Fibroblast of skin of abdomen (primary cell): ENCODE measurements at places on chromosomes 6 and 20.
A peak's percentile ranks its signal among the peaks of the same experiment; 100 is the strongest.

DNA sequence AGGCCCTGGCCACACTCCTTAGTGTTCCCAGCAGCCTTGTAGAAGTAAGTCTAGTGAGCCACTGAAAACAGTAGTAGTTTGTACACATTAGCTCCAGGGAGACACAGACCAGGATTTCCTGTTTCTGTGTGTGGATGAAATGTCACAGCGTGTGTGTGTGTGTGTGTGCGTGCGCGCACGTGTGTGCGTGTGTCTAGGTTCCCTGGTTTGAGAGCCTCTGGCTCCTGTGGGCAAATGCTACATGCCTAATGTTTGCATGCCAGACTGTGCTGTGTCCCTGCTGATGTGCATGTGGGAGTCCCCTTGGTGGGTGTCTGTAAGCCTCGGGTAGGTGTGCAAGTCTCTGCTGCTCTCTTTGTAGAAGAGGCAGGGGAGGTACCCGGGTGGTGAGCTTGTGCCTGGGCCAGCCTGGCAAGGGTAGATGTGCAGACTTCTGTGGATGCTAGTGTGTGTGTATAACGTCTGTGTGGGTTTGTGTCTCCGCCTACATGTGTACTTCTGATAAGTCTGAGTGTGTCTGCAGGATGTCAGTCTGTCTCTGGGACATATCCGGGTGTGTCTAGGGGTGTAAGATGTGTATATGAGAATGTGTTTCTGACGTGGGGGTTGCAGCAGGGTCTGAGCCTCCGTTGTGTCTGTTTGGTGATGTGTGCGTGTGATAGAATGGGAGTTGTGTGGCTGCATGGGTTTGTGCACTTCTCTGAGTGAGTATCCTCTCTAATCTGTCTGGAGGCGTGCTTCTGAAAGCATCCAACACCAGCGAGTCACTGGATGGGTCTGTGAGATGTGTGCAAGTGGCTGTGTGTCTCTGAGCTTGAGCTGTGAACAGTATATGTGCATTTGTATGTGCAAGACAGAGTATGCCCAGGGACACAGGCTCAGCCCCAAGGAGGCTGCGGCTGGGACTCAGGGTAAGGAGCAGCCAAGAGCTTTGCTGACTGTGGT lies 19.0 kb upstream of the TLDC2 start:
- peak; percentile 48 for DNase-seq

- peak; percentile 96 for DNase-seq
Measured at GRCh38 chr20:9220874-9221547, 152.1 kb downstream of the PLCB4 start.

GRCh38 chr20:54067606-54068174 lies 2.7 kb downstream of the BCAS1 start:
- peak; percentile 62 for DNase-seq

DNA sequence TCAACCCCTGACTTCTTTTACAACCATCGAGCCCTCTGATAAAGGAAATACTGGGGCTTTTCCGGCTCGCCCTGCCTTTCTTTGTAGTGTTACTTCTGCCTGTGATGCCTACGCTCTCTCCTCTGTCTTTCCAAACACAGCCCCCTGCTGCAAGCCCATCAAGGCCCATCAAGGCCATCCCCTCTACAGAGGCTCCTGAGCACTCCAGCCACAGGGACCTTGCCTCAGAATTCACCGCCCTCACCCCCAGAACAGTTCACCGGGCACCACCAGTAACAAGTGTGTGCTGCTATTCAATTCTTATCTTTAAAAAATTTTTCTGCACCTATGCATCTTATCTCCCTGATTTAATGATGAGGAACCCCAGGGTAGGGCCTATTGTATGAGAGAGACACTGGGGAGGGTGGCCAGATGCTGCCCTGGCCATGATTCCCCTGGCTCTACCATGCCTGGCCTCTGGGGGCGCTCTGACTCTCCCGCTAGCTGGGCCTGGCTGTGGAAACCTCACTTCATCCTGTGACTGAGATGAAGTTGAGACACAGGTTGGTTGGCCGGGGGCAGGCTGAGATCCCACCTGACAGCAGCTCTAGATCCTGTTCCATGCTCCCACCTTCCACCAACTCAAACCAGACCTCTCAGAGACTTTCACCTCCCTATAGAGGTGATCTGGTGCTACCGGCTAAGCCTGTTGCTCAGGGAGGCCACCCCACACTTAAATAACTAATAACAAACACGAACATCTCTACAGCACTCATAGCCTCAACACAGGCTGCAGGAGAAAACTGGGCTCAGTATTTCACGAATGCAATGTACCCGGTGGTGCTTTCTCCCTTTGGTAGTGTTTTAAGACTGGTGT lies 19.2 kb upstream of the GLP1R start:
- DNase-seq, result no peak

DNA sequence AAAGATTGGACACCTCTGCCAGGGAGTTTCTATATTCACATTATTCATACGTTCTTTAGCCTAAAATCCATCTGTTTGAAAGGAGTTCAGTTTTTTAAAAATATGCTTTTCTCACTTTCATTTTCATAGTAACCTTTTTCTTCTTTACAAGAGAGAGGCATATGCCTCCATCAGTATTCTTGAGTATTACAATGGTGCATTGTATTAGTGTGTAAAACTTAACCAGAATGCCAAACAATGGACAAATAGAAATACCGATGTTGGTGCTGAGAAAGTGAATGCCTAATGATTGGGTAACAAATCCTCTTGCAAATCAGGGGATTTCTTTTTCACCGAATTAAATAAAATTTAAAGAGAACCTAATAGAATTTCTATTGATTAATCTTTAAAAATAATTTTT lies 163.2 kb upstream of the LAMA2 start:
- no peak for DNase-seq

DNA sequence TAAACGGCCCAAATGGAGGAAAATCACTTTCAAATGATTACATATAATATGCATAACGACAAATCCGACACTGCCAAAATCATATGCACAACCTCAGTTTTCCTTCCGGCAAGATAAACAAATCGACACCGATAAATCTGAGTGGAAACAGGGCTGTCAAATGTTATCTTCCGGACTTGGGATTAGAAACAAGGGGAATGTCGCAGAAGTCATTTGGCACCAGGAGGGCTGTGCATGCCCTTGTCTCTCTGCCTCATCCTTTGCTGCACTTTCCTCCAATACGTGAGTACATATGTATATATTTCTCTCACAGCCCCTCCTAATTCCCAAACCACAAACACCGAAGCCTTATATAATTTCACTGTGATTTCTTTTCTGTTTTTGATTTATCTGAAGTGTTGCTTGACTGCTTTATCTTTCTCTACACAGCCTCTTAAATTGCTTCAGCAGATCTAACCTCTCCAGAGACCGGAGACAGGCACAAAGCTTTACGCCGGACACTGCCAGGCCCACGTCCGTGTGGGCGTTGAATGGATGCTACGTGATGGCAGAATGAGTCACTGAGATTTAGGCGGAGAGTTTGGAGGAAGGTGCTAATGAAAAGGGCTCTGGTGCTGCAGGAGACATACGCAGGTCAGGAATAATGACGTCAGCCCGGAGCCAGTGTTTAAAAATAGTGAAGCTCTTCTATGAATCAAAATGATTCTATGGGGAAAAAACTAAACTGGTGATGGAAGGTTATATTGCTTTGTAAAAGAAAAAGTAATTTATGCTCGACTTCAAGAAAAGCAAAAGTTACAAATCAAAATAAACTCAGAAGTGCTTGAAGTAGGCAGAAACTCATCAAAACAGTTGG lies 21.0 kb upstream of the PRELID3B start:
- peak; percentile 64 for DNase-seq

- peak; percentile 86 for DNase-seq
Measured at GRCh38 chr6:80932359-80932758, 820.1 kb downstream of the TENT5A start.

DNA sequence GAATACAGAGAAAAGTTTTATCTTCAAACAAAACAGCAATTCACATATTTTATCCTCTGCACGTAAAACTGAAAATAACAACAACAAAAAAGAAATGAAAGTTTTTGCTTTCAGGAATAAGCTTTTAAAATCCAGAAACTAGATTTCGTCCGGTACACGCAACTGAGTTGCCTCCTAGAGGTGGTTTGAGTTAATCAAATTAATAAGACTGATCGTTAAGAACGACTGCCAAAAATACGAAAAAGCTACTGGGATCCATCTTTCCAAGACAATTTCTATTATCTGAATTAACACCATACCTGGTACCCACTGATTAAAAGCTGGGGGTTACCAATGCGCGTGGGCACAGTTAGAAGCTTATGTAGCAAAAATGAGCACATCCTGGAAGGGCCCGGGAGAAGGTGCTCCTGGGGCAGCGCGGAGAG lies 669 bp downstream of the PDCD2 start:
- no peak for DNase-seq

GRCh38 chr6:41584668-41585205 lies 38.6 kb downstream of the FOXP4 start:
- DNase-seq, result no peak

DNA sequence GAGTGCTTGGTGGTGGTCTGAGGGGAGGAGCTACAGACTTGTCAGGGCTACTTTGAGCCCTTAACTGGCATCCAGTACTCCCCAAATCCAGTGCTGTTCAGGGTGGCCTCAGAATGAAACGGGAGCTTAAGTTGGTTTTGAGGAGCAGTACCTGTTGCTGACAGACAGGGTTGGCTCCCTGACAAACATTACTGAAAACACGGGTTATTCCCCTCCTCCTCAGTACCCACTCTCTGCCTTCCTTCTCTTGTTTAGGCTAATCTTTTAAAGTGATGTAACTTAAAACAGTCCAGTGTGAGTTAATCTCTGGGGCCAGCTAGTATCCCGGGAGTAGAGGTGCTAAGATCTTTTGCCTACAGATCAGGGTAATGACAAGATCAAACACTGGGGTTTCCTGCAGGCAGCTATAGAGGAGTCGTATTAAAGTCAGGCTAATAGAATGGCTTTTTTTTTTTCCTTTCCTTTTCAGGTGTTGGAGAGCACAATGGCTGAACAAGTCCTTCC lies 3.7 kb downstream of the TNFAIP3 start:
- DNase-seq, result no peak

DNA sequence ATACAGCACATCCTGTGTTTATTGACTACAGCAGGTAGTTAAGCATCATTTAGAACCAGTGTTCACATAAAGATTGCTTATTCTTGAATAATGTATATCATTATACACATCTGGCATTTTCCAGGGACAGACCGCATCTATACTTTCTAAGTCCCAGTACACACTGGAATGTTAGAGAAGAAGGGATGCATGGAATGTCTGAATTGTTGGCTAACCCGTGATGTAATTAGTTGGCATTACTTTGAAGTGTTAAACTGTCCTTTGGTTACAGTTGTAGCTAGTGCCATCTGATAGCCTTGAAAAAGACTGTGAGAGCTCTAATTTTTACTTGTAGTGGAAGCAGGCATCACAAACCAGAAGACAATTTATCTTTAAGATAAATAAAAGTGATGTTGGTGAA lies 29.8 kb upstream of the MCHR2 start:
- DNase-seq, result peak; percentile 10

DNA sequence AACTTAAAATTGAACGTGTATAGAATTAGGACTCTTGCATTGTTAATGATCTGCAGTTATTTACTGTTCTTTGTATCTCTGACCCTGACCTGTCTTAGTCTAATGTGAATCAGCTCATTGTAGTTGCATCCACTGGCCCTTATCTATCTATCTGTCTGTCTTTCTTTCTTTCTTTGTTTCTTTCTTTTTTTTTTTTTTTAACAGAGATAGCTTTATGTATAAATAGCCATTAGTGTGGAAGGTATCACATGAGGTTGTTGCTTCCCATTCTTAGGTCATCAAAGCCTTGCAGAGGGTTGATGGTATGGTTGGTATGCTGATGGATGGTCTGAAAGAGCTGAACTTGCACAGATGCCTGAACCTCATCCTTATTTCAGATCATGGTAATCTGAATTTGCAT lies 59.9 kb downstream of the ENPP1 start:
- peak; percentile 63 for DNase-seq

- DNase-seq, result peak; percentile 91
Measured at GRCh38 chr20:61436667-61437279, 184.7 kb downstream of the CDH4 start.

- no peak for DNase-seq
Measured at GRCh38 chr6:29953686-29954085, 11.4 kb downstream of the HLA-A start.

- DNase-seq, result peak; percentile 67
Measured at GRCh38 chr20:60242836-60243505, 284.7 kb downstream of the CDH26 start.

DNA sequence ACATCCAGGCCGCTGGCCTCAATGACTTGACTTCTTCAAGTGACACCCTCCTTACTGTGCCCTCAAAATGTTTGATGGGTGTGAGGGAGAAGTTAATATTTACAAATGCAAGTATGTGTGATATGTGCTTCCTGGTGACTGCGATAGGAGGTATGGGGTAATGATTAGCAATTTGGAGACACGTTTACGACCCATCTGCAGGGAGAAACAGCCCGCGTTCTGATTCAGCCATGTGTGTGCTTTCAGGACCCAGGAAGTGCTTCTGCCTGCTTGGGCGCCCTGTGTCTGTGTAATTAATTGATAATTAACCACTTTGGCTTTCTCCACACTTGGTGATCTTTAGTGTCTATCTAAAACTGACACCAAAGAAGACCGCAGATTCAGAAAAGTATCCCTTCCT lies 25.0 kb downstream of the SIRPA start:
- no peak for DNase-seq

- DNase-seq, result peak; percentile 37
Measured at GRCh38 chr6:7047966-7048365, 59.8 kb upstream of the RREB1 start.

DNA sequence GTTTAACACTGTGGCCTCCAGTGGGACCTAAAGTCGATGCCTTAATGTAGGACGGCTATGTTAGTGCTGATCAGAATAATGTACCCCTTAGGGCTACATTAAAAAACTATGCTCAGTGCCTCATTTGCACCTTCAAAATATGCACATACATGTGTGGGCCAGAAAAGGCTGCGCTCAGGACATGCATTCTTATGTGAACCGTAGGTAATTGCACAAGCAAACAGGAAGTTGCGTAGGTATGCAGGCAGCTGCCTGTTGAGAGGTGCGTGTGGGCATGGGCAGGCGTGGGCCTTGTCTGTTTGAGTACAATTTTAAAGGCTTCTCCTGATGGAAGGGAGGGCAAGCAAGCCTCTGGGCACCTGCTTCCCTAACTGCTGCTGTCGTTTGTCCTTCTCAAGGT lies 116.2 kb upstream of the JAG1 start:
- no peak for DNase-seq

DNA sequence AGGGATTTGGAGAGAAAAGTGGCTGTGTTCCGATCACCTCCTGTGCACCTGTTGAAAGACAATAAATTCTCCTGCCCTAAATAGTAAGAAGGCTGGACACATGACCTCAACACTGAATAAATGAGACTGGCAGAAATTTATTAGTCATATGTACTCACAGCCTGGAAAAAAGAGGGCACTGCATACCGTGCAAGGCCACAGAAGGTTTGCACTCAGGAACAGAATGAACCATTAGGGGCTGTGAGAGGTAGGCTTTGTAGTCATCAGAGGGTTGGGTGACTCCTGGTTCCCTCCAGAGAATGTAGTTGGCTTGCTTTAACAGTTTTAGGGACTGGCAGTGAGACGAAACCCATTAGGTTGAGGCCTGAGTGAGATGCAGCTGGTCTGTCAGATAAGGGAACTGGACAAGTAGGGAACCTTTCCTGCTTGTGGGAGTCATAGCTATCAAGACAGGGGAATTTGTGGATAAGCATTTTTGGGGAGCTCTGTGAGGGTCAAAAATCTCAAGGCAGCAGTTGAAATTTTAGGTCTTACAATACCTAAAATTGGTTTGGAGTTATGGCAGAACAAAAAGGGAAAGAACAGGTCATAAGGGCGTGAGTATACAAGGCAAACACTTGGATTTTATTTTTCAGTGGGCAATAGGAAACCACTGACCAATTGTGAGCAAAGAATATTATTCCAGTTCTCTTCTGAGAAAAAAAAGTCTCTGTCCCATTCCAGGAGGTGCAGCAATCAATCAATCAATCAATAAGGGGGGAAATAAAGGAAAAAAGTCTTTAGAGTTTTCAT lies 67.9 kb upstream of the BTN3A2 start:
- no peak for DNase-seq
